ENCODE measurements at places on chromosomes 4 and X.

- DNase-seq, result no peak
Observed at GRCh38 chrX:126395909-126396308, 156.7 kb downstream of the DCAF12L1 start.

GRCh38 chr4:3390288-3390811 is 51.4 kb upstream of the HGFAC start:
- DNase-seq, result no peak

DNA sequence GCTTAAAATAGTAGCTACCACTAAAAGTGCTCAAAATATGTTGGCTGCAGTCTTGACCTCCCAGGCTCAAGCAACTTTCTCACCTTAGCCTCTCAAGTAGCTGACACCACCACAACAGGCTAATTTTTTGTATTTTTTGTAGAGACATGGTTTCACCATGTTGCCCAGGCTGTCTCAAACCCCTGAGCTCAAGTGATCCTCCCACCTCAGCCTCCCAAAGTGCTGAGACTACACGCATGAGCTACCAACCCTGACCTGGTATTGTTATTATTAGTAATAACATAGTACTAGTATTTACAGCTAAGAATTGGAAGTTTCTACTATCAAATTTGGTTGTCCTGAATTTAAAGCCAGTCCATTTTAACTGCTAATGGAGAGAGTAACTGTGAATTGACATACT is 18.0 kb downstream of the STAP1 start:
- no peak for DNase-seq

DNA sequence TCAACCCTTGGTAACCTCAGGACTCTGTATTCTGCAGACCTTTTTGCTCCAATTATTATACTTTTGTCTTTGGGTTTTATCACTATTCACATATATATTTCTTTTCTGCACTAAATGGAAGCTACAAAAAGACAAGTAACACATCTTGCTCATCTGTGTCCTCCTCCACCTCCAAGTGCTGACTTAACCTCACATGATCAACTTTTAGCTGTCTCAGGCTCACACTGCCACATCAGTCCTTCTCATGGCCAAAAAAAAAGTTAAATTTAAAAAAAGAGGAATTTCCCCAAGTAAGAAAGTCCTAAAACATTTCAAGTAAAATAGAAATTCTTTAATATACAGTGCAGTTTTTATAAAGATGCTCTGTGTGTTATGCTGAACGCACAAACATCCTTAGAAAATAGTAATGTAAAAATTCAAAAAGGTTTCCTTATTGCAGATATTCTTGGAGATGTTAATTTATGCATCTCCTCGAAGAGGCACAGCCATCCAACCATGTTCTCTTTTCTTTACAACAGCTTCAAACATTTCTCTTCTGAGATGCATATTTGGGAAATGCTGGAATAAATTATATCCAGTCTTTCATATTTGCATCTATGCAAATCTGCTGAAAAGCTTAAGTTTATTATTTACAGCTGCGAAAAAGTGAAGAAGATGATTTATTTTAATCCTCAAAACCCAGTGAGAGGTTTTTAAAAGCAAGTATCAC is 37.6 kb downstream of the ARAP2 start:
- no peak for DNase-seq

DNA sequence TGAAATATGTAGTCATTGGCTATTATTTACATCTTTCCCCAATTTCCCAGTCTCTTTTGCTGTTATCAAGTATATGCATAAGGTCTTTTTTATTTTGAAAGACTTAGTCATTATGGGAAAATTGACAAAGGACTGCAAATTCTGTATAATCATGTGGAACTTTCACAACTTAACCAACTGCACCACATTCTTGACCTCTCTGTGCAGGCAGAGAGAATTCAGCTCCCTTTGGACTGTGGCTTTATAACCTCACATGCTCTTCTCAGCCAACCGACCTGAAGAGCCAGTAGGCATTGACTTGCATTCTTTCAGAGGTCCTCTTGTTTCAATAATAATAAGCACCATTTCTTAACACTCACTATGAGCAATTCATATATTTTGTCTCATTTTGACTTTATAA is 66.9 kb downstream of the ANXA3 start:
- DNase-seq, result no peak

DNA sequence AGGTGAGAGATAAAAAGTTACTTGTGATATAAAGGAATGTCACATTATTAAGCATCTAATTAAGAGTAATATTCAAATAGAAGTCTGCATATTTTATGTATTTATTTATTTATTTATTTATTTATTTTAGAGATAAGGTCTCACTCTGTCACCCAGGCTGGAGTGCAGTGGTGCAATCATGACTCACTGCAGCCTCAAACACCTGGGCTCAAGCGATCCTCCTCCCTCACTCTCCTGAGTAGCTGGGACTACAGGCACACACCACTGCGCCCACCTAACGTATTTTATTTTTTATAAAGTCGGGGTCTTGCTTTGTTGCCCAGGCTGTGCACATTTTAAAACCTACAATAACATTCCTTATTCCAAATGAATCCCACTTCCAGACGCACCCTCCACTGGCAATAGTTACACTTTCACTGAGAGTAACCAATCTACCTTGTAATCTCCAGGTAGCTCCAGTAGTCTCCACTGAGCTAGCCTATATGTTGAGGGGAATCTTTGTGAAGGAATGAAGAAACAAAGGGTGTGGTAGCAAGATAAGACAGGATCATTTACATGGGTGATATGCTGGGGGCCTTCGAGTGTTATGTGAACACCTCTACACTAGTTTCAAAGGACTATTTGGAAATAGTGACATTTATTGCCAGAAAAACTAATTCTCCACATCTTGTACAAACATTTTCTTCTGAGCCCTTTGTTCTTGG is 11.9 kb downstream of the SH3D19 start:
- no peak for DNase-seq

GRCh38 chr4:143438710-143439109 is 74.8 kb upstream of the SMARCA5 start:
- no peak for DNase-seq

GRCh38 chrX:133402042-133402453 is 13.2 kb downstream of the GPC4 start:
- DNase-seq, result no peak

- no peak for DNase-seq
Observed at GRCh38 chr4:46329118-46329976, 60.6 kb downstream of the GABRA2 start.

GRCh38 chr4:126445596-126445995 is 1130.8 kb downstream of the FAT4 start:
- DNase-seq, result no peak

DNA sequence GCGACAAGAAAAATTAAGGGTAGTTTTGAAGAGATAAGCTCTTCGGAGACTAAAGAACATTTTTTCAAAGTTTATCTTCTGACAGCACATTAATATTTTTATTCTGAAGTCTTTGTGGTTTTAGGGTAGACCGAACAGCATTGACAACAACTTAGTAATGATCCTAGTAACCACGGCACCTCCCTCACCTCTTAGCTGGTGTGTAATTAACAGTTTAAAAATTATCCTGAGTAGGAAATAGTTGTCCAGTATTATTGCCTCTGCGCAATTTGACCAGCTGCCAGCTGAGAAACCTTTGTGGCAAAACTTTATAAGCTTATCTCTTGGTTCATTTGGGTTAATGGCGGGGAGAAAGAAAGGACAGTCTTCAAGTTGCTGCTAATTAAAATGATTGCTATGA is 213.6 kb downstream of the CBLL2 start:
- DNase-seq, result no peak

GRCh38 chr4:142705820-142706219 is 140.3 kb downstream of the INPP4B start:
- no peak for DNase-seq
